Dermis blood vessel endothelial cell (primary cell): ENCODE measurements at places on chromosomes 1 and 21. TPM values are rescaled to one million over a fixed set of nuclear protein-coding genes. Genes with fewer than 3 reads are reported as not detected.

AVPR1B gene
- 0.05 TPM in 1 of 2 replicates, not detected in the other for total RNA-seq

CLCNKB gene
- 0.34 TPM in 1 of 2 replicates, not detected in the other for total RNA-seq

NAV1 gene
- 16.5 and 27.0 TPM in 2 replicates for total RNA-seq

GBP7 gene
- not detected in 2 replicates for total RNA-seq

DVL1 gene
- total RNA-seq: 43.5 and 54.6 TPM in 2 replicates

TNFRSF14 gene
- total RNA-seq: 109 and 155 TPM in 2 replicates
